HFFc6 (cell line): ENCODE measurements at places on chromosomes 3 and 15.

DNA sequence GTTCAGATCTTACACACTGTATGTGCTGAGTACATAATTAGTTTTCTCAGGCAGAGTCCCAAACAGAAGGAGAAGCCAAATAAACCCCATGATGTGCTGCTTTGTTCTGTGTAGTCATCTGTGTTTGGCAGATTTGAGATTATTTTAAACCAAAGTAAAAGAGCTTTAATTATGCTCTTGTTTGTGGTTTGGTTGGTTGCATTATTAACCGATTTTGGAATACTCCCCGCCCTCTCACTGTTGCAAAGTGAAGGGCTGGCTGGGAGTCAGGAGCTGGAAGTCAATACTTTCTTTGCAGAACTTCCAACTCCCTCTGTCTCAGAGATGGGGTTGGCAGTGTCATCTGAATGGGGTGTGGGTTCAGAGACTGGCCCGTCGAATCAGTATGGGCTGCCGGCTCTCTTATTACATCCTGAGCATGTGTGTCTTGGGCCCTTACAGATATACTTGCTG is 34.4 kb downstream of the SLCO3A1 start:
- no peak for DNase-seq

- no peak for DNase-seq
Observed at GRCh38 chr15:52651868-52652267, 27.3 kb downstream of the ATOSA start.

DNA sequence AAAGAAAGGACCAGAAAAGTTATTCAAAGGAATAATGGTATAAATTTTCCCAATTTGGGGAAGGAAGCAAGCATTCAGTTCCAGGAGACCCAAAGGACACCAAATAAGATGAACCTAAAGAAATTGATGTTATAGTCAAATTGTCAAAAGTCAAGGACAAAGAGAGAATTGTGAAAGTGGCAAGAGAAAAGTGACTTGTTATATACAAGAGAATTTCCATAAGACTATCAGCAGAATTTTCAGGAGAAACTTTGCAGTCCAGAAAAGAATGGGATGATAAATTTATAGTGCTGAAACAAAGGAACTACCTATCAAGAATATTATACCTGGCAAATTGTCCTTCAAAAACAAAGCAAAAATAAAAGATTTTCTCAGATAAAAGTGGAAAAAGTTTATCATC is 43.8 kb upstream of the FOXB1 start:
- no peak for DNase-seq

DNA sequence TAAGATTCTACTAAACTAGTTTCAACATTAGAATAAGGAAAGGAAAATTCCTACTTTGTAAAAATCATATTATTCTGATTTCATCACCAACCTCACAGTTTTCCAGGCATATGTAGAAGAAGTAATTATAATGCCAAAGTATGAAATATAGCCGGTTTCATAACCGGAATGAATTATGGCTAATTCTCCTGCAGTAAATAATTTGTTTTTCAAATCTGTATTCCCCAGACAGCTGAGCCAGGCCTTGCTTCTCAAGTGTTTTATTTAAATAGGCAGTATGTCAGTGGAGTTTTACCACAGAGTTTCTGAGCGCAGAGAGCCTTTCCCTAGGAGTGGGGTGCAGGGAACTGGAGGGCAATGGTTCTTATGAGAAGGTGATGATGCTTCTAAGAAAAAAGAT is 8.7 kb upstream of the CPA3 start:
- DNase-seq = no peak

DNA sequence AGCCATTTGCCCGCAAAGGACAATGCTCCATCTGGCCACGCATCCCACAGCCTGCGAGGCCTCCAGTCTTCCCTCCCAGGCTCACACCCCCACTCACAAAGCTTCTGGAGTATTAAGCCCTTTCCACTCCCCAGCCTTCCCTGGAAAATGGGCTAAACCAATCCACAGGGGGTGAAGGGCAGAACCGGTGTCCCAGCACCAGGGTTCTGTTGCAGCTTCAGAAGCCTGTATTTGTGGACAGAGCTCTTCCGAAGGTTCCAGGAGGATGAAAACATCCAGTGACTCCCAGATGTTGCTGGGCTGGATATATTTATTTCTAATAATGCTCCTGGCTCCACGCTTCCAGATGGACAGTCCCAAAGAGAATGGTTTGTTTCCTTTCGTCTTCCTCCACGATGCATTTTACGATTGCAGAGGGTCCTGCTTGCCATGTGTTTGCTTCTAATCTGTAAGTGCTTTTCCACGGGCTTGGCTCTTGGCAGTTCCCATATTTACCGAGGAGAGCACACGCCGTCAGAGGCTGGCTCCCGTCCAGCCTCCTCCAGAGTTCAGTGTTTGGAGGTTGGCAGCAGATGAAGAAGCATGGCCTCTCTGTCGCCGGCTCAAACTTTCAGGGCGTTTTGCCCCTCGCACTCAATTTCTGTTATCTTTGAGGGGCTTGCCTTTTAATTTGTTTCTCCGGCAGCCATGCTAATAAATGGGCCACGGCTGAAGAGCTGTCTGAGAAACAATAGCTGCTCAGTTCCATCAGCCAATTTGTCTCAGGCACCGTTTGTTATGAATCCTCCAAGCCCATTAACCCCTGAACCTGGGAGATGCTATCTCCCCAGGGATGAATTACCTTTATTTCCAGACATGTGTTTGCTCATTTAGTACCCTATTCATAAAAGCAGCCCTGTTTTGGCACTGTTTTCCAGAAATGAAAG is 367.9 kb upstream of the PROK2 start:
- DNase-seq = peak; percentile 23

GRCh38 chr3:34361921-34362320 is 563.5 kb downstream of the PDCD6IP start:
- no peak for DNase-seq

DNA sequence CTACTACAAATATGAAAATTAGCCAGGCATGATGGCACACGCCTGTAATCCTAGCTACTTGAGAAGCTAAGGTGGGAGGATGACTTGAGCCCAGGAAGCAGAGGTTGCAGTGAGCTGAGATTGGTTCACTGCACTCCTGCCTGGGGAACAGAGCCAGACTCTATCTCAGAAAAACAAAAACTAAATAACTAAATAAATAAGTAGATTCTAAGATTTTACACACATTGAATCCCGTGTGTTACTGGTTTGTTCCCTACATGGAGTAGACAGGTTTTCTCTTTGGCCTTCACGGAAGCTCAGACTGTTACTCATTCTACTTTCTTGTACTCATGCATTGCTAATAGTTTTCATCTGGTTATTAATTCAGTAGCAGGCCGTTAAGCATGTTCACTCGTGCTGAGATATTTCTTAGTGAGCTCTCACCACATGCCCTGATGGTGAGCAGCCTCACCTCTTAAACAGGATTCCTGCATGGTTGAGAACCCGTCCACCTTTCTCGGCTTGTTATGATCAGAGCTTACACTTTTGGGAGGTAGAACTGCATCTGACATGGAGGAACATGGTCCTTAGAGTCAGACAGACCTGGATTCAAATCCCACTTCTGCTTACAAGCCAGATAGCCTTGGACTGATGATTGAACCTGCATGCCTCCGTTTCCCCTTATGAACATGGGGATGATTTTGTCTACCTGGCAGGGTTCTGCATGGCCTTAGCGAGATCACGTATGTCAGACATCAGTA is 49.1 kb downstream of the CMTM7 start:
- peak; percentile 25 for DNase-seq

DNA sequence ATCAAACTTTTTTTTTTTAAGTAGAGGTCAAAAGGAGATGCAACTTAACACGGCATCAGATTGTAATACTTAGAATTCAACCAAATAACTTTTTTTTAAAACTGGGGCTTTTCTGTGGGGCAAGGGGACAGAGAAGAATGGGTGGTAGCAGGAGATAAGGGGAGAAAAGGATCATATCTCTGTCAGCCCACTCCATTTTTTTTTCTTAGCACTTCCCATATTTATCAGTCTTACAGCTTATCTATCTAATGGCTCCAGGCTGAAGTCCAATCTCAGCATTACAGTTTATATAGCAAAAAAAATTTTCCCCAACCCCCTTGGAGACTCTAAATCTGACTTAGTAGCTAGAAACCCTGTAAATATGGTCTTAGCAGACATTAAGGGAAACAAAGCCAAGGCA is 69.3 kb downstream of the PIK3R4 start:
- no peak for DNase-seq

- DNase-seq = no peak
Observed at GRCh38 chr15:69082554-69082953, 68.1 kb downstream of the NOX5 start.

- no peak for DNase-seq
Observed at GRCh38 chr3:154943981-154944380, 136.1 kb upstream of the MME start.

- DNase-seq = no peak
Observed at GRCh38 chr3:34783876-34784275, 855.4 kb upstream of the ARPP21 start.

- no peak for DNase-seq
Observed at GRCh38 chr3:73271-73670, 123.3 kb upstream of the CHL1 start.

- no peak for DNase-seq
Observed at GRCh38 chr3:99981138-99981537, 133.2 kb downstream of the FILIP1L start.

DNA sequence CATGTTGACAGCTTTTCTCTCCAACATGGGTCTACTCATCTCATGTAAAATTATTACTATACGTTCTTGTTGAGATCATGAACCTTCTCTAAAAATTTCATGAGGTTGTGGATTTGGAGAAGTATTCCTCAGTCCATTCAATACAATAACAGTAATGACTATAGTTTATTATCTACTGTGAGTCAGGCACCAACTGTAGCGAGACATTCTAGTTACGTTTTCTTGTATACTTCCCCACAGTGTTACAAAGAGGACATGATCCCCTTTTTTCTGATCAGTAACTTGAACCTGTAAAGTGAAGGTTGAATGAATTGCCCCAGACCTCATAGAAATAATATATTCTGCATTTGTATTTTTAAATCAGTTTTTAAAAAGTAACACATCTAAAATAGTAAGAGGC is 76.4 kb downstream of the AKAP13 start:
- DNase-seq = no peak

DNA sequence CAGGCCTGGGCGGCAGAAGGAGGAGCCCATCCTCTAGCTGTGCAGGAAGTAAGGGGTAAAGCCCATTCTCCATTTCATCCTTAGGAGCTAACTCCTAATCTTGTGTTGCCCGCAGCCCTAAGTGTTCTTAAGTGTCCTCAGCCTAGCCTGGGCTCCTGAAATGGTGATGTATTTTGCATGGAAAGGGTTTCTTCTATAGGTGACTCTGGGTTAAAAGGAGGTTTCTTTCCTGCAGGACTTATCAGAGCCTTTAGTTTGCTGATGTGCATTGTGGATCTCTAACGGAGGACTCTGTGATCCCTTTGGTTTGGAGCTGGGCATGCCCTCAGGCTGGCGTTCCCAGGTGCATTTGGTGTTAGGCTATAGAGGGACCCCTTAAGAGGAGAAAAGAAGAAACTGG is 48.5 kb upstream of the TRPM1 start:
- no peak for DNase-seq

DNA sequence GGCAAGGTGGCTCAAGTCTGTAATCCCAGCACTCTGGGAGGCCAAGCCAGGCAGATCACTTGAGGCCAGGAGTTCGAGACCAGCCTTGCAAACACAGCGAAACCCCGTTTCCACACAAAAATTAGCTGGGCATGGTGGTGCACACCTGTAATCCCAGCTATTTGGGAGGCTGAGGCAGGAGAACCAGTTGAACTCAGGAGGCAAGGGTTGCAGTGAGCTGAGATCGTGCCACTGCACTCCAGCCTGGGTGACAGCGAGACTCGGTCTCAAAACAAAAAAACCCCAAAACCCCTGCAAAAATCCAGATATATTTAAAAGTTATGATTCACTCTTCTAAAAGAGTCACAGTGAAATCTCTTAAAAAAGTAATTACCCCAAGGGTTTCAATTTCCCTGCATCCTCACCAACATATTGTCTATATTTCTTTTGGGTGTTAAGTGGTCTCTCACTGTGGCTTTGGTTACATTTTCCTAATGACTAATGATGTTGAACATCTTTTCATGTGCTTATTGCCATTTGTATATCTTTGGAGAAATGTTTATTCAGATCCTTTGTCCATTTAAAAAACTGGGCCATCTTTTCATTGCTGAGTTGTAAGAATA is 73.2 kb upstream of the UBP1 start:
- DNase-seq = no peak

- no peak for DNase-seq
Observed at GRCh38 chr3:172904711-172905373, 154.3 kb downstream of the ECT2 start.

GRCh38 chr3:143445118-143445517 is 325.5 kb downstream of the CHST2 start:
- peak; percentile 2 for DNase-seq

DNA sequence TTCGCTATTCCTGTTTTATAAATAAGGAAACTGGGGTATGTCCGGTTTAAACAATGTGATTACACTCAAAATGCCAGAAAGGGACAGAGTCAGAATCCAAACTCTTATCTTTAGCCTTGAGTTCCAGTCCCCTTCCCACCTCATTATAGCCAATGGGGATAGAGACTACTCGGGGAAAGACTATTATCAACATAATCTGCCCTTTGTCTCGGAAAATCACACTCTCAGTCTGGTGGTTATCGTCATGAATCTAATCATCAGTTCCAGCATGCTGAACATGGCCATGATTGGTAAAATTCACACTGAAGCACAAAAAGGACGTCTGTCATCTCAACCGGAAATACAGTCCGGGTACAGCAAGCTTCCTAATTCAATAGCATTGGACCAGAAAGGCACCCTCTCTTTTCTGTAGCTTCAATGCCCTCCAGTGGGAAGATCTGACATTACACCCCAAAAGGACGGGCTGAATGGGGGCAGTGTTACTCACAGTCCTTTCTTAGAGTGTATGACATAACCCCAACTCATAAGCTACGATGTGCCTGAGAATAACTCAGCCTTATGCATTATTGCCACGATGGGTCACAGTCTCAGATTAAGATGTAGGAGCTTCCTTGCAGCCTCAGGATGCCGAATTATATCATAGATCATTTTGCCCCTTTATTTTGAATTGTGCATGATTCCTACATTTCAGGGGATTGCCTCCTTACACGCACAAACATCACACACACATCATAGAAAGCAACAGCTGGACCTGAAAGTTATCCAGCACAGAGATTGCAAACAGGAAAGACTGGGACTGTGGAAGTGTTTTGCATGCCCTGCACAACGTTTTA is 390.4 kb upstream of the LMCD1 start:
- DNase-seq = peak; percentile 32

GRCh38 chr3:129778871-129779270 is 114.6 kb downstream of the TMCC1 start:
- DNase-seq = no peak

- DNase-seq = no peak
Observed at GRCh38 chr3:82353306-82354171, 592.1 kb upstream of the GBE1 start.
